ENCODE measurements at places on chromosomes 1 and 21.

DNA sequence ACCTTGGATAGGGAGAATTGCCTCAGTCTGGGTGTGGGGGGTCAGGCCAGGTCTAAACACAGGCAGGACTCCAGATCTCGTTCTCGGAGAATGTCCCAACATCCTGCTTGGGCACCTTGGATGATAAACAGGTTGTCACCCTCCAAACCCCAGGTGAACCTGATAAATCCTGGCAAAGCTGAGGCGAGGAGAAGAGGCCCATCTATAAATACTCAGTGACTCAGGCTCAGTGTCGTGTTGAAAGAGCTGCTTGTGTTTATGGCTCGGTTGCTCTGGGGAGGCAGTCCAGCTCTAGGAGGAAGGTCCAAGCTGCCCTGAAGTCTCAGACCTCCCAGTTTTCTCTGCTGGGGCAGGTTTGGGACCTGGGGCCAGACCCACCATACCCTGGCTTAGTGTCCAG is 15.8 kb upstream of the TRIM63 start:
- DNase-seq = no peak

- DNase-seq = no peak
These were observed 17.9 kb downstream of the TMEM200B start for GRCh38 chr1:29105822-29106221.

DNA sequence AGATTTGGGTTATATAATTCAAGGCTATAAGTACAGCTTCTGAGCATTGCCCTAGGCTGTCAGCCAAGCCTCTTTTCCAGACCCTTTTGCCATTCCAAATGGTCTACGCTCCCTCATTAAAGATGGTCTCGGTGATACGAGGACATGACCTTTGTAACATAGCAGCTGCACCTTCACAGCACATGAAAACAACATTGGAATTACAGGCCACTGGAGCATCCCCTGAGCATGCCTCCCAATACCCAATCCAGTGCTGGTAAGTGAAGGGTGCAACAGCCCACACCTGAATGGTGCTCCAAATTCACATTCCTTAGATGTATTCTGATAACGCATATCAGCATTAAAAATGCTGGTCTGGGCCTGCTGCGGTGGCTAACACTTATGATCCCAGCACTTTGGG is 20.1 kb upstream of the PTPRF start:
- DNase-seq = no peak

- no peak for DNase-seq
These were observed 262.3 kb downstream of the NFIA start for GRCh38 chr1:61344696-61345095.

DNA sequence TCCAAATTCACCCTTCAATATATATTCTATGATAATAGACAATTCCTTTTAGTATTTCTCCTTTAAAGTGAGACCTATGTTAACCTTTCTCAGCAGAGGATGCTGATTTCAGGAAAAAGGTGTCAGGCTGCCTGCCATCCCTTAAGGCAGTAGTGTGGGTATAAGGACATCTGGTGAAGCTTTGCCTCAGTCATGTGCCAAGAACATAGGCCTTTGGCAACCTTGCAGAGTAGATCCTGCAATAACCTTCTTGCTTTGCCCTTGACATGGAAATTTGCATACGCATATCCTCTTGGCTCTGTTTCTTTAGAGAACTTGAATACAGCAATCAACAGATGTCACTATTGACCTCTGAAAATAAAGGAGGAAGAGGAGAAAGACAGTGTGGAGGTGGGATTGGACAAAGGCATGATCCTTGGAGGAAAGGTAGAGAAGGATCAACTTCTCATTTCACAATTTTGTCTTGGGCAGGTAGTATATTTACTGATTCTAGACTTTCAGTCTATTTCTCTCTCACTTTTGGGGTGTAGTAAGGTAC is 21.1 kb upstream of the ZRANB2 start:
- no peak for DNase-seq

GRCh38 chr1:218526198-218526580 is 181.1 kb downstream of the TGFB2 start:
- no peak for DNase-seq

DNA sequence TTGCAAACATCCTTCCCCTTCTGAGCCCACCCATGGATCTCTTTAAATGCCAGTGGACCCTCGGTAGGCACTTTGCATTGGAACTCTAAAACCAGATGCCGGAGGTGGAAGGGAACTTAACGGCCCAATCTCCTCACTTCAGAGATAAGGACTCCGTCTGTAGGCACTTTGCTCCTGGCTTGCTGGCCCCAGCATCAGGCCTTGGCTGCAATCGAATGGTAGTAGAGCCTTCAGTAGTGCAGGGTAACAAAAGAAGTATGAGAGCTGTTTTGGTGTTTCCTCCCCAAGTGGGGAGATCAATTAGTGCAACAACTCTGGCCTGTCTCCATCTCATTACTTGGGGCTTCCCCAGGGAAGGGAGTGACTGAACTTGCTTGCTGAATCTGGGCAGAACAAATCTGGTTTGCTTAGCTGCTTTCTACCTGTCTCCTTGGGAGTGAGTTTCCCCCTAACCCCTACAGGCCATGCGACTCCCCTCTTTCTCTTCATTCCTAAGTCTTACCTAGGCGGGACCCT is 70.8 kb downstream of the TENT5C start:
- no peak for DNase-seq

- DNase-seq = no peak
These were observed 18.7 kb upstream of the POFUT2 start for GRCh38 chr21:45306453-45306831.

- no peak for DNase-seq
These were observed 7.0 kb downstream of the ADAMTSL4 start for GRCh38 chr1:150555971-150556865.

GRCh38 chr1:169115891-169116585 is 9.5 kb downstream of the ATP1B1 start:
- DNase-seq = no peak
